SW 1271 (cell line): ENCODE measurements at places on chromosomes 6 and 20.

- no peak for DNase-seq
These were observed 74.5 kb downstream of the MACROD2 start for GRCh38 chr20:14069796-14070195.

DNA sequence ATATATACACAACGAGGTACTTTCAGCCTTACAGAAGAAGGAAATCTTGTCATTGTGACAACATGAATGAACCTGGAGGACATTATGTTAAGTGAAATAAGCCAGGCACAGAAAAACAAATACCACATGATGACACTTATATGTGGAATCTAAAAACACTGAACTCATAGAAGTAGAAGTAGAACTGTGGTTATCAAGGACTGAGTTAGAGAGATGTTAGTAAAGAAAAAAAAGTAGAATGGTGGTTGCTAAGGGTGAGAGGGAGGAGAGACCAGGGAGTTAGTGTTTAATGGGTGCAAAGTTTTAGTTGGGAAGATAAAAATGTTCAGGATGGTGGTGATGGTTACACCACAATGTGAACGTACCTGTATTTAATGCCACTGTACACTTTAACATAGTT, 4.8 kb upstream of the STX11 start:
- no peak for DNase-seq

- DNase-seq: no peak
These were observed 50.0 kb downstream of the SOBP start for GRCh38 chr6:107539849-107540464.

GRCh38 chr6:108302386-108302785, 7.5 kb downstream of the AFG1L start:
- DNase-seq: no peak

DNA sequence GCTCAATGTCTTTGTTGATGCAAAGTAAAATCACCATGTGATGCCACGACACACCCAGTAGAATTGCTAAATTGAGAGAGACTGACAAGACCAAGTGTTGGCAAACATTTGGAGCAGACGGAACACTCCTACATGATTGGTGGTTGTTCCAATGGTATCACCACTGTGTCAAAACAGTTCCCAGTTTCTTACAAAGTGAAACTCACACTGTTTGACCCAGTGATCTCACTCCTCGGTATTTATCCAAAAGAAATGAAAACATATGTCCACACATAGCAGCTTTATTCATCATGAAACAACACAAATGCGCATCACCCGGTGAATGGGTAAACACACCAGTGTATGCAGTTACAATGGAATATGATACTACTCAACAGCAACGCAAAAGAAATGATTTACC, 74.0 kb upstream of the SULF2 start:
- DNase-seq: no peak

DNA sequence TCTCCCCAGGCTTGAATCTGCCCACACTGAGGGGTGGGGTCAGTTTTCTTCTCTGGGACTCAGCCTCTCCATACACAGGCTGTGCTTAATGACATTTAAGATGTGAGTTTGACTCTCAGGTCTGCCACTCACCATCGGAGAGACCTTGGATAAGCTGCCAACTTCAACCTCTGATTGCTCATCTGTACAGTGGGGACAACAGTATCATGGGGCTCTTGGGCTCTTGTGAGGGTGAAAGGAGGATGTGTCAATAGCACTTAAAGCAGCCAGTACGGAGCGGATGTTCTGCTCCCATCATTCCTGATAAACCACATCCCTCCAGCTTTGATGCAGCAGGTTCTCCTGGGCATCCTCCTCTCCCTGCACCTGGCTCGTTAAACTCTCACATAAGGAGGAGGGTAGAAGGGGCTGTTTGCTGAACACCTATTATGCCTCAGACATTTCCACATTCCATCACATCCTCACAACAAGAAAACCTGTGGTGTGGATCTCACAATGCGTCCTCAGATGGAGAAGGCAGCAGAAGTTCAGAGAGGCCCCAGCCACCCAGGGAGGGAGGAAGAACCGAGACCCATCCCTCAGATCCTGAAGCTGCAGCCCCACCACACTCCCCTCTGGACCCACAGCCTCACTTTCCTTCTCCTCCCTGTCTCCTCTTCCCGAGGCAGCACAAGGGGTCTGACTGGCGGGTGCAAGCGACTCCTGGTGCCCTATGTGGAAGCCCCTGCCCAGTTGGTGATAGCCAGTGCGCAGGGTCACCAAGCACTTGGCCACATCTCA, 1.9 kb upstream of the PDYN start:
- no peak for DNase-seq

GRCh38 chr6:167872538-167873210, 46.0 kb downstream of the AFDN start:
- DNase-seq: no peak

- DNase-seq: no peak
These were observed 3.7 kb upstream of the BEND6 start for GRCh38 chr6:56951049-56951831.

DNA sequence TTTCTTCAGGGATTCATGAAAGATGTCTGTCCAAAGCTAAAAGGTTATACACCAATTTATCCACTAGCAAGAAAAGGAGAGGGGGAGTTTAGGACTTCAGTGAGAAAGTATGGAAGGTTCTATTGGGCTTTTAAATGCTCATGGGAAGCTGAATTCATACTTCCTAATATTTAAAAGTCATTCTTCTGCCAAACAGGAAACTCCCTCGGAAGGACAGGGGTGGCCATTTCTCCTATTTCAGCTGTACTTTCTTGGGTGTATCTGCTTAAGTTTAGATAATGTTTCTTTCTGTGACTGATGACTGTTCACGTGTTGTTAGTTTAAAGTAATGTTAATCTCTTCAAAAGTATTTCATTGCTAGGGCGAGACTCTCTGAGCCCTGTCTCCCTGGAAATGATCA, 80.5 kb upstream of the IFNGR1 start:
- DNase-seq: no peak

- peak; percentile 62 for DNase-seq
These were observed 1.5 kb downstream of the BICRAL start for GRCh38 chr6:42783177-42783875.

- no peak for DNase-seq
These were observed 30.4 kb downstream of the PSMB1 start for GRCh38 chr6:170522565-170523183.

DNA sequence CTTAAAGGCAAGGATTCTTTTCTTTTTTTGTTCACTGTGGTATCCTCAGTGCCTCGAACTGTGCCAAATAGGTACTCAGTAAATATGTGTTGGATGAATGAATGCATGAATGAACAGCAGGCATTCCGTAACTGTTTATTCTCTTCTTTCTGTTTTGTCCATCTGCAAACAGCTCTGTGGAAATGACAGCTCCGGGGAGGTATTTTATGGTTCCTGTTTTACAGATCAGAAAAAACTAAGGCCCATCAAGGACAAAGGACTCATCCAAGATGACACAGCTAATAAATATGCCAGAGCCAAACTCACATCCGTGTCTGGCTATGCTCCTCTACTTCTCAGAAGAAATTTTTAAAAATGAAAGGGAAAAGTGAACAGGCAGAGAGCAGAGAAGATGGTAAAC, 21.0 kb downstream of the JPH2 start:
- no peak for DNase-seq

- no peak for DNase-seq
These were observed 20.5 kb upstream of the CRISP3 start for GRCh38 chr6:49764571-49765236.

- DNase-seq: no peak
These were observed 83.3 kb downstream of the CHD6 start for GRCh38 chr20:41534842-41535241.

DNA sequence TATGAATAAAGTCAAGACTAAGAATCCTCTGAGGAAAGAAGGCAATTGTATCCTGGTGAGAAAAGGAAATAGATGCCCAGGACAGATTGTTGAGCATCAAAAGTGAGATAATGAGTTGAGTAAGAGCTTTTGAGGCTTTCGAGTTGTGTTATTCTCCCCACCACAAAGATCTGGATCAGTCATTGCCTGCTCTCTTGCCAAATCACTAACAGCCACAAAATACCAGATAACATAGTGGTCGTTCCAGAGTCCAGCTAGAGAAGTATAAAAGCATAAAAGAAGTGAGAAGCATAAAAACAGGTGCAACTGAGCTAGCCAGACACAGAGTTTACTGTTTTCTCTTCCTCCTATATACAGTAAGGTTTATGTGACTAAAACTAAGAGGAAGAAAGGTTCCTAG, 4.9 kb downstream of the SPINT4 start:
- DNase-seq: no peak
